ENCODE measurements at places on chromosomes 11 and 22.

DNA sequence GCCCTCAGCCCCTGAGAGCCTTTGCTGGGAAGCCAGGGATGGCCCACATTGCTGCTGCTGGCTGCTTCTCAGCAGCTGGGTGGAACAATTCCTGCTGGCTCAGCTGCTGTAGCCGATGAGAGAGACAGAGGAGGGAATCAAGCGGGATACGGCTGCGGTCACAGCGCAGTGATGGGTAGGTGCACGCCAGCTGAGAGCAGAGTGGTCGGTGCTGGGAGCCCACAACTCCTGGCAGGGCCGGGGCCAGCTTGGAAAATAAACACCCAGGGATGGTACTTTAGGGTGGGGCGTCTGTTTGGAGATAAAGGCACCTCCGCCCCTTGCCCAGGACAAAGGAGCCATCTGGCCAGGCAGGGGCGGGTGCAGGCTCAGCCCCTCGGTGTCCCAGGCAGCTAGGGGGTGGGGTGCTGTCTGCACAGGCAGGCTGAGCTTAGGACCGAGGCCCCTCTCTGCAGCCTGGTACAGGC is 480.5 kb downstream of the MIAT start:
- no peak for DNase-seq

DNA sequence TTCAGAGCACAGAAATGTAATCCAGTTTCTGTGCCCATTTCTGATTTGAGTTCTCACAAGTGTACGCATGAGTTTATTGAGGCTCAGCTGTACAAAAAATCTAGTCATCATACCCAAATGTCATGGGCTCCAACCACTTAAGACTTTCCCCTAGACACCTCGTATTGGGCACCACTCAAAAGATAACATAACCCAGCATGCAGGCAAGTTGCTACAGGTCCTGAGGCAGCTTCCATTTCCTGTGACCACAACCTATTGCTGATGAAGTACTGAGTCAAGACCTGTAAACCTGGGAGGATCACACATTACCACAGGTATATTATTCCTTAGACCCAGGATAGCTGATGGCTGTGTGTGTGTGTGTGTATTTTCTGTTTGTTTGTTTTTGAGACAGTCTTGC is 95.2 kb downstream of the MRTFA start:
- DNase-seq: no peak

GRCh38 chr22:23142546-23143105 is 836 bp upstream of the RSPH14 start:
- DNase-seq: no peak

DNA sequence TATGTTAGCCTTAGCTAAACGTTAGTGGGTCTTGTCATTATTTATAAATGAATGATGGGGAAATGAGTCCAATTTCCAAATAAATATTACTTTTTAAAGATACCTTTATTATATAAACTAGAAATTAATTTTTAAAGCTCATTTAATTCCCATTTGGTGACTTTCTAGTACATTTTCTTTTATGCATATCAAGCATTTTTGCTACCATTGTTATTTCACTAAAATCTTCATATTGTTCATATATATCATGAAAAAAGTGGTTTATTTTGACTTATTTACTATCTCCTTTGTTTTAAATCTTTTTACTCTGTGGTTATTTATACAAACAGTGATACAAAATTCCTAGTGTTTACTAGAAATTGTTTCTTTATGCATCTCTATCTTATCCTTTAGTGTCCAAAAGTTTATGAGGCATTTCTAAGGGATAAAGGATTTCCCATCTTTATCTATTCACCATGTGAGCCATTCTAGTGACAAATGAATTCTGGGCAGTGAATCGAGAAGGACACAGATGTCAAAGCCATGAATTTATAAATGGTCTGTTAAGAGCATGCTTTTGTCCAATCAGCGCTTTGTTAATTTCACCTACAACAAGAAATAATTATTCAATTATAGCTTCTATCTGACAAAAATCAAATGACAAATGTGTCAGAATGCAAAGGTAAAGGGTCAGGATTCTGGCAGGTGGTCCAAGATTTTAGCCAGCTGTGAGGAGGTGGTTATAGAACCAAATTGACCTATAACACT is 70.6 kb downstream of the PRMT3 start:
- no peak for DNase-seq

DNA sequence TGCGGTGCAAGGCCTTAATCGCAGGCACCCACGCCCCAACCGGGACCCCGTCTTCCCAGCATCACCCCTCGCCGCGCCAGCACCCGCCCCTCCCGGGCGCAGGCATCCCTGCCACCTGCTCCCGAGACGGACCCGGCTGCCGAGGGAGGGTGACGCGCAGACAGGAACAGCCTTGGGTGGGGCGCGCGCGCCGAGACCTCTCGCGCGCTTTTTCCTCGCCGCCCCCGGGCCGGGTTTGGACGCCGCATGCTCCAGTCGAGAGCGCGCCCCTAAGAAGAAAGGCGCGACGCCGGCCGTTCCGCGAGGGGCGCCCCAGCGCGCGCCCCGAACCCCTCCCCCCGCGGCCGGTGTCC is 504 bp downstream of the CFL1 start:
- no peak for DNase-seq

DNA sequence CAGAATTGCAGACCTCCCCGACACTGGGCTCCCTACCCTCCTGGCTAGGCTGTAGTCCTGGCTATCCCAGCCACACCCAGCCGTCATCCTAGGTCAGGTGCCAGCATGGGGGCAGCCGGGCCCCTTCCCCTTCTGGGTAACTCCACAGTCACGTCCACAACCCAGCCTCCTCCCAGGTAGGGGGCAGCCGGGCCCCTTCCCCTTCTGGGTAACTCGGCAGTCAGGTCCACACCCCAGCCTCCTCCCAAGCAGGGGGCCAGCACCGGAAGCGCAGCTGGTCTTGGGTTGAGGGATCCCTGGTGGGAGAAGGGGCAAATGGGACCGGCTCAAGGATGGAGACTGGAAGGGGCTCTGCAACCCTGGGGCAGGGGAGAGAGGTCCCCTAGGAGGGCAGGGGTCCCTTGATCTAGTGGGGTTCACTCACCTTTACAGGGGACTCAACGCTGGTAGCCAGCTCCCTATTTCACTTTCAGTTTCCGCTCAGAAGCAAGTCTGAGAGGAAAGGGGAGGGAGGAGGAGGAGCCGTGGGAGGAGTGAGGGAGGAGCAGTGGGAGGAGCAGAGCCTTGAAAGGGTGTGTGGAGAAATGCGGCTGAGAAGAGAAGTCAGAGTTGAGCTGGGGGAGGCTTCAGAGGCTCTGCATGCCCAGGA is at the start of gene TRIM21:
TSS of gene TRIM21 (minus strand) at position 494 of the 649 bp plus-strand sequence. CDS start 3,293 bp downstream, outside the sequence.
- peak; percentile 50 for DNase-seq

- DNase-seq: no peak
Measured at GRCh38 chr11:76653674-76654284, 16.8 kb downstream of the LRRC32 start.

- DNase-seq: no peak
Measured at GRCh38 chr11:126501641-126502040, 146.2 kb downstream of the ST3GAL4 start.

GRCh38 chr22:44753189-44754042 is 1.0 kb downstream of the ARHGAP8 start:
- DNase-seq: no peak

- peak; percentile 14 for DNase-seq
Measured at GRCh38 chr11:66326261-66327111, 9.6 kb upstream of the CD248 start.

- DNase-seq: no peak
Measured at GRCh38 chr22:37063431-37064420, 12.2 kb downstream of the KCTD17 start.

- DNase-seq: no peak
Measured at GRCh38 chr11:70826541-70827335, 425.6 kb downstream of the SHANK2 start.

DNA sequence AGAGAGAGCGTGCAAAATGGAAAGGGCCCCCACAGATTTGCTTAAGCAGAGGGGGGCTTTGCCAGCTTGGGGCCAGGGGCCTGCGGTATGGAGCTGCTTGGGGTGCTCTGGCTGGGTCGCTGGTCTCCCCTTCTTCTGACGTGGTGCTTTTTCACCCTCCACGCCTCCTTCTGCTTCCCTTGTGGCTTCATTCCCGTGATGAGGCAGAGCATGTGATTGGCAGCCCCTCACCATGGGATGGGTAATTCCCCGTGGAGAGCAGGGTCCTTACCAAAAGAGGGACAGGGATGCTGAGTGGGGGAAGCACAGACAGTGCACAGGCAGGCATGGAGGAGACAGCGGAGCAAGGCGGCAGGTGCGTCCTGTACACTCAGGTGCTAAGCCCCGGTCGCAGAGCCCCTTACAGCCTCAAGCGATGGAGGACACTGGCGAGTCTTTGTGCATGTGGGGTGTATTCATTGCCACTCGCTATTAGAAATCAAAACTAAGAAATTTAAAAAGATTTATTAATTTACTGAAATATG is 19.9 kb upstream of the GRAMD4 start:
- DNase-seq: no peak

DNA sequence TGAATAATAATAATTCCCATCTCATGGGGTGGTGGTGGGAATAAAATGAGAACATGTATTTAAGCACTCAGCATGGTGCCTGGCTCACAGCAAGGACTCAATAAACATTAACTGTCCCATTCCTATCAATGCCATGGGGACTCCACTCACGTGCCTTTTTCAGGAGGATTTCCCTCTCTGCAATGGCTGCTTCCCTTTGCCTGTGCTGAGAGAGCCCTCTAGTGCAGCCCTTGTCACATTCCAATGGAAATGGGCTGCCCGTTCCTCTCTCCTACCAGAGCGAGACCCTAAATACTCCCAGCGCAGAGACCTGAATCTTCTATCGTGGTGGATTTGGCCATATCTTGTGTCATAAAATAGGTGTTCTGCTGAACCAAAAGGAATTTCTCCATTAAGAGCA is 621.5 kb upstream of the B3GAT1 start:
- no peak for DNase-seq

GRCh38 chr22:22446517-22446916 is 62.0 kb downstream of the ZNF280B start:
- no peak for DNase-seq

- no peak for DNase-seq
Measured at GRCh38 chr22:21951931-21952465, 650 bp downstream of the PPM1F start.

- no peak for DNase-seq
Measured at GRCh38 chr11:63896071-63896470, 20.9 kb downstream of the RCOR2 start.

DNA sequence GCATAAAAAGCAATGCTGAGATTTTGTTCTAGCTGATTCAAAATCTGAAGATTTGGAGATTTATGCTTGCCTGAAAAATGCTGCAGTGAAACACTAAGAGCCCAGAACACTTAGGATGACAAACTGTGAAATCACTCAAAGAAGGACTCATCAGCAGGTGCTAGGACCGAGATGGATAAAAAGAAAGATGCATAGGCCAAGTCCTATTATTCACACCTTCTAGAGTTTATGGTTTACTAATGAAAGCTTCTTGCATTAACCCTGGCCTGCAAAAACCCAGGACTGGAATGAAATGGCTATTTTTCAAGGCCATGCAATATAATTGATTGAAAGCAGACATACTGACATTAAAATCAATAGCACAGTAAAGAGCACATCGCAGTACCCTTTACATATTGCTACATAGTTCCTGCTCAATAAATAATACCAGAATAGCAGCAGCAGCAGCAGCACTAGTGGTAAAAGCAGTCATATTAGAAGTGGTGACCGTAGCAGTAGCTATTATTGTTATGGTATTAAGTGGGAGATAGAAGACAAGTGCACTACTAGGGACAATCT is 161.7 kb downstream of the RAB38 start:
- no peak for DNase-seq

All from RCC 7860 (cell line).